ENCODE measurements at places on chromosomes 1 and 21.
A peak's percentile ranks its signal among the peaks of the same experiment; 100 is the strongest.

DNA sequence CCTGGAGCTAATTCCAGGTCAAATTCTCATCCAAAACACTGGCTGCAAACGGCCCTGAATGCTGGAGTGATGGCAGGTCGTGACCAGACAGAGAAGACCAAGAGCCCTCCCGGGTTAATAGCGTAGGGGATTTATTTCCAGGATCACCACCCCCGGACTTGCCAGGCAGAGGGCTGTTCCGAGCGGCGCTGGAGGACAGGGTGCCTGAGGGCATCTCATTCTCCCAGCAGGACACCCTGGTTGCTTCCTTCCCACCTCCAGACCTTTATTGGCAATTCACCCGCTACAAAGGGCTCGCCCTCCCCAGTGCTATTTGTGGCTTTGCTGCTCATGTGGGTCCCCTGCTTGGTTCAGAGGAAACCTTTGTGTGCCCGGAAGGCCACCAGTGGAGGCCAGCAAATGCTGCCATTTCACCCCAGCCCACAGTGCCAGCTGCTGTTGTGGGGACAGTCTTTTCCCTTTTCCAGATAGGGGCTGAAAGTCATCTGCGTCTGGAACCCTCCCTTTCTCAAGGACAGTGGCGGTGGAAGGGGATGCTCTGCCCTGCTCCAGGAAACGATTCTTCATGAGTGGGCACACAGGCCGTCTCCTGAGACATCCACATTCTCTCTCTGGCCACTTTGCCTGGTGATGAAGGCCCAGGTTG lies 19.0 kb upstream of the C1orf174 start:
- no peak overlapping the region for H3K4me3 ChIP-seq
- no peaks in the 10 kb centered on the region for H3K36me3 ChIP-seq
- peak; percentile 42 for DNase-seq
- no peak overlapping the region for H3K27ac ChIP-seq
- H3K27me3 ChIP-seq, result peaks cover 2% of the 10 kb centered on the region

DNA sequence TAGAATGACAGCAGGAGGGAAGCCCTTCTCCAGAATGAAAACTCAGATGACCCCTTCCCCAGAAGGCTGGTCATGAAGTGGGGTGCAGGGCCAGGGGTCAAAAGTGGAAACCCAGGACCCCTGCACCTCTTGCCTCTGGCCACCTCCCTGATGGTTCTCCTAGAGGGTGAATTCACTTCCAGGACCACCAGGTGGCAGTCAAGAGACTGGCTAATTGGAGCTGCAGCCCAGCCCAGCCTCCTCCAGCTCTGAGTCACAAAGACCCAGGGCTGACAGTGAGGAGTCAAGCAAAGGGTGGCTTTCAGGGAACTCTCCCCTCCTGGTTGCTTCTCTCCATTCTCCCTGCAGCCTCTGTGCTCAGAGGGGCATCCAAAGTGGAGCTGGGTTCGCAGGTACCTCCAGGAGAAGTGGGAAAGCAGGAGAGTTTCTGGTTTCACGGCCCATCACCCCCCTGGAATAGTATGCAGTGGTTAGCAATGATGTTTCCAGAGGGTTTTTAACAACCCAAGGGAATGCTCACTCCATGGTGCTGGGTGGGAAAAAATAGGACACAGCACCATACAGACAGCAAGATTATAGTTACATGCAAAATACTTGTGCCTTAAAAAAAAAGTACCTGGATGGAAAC lies 6.1 kb upstream of the EPHB2 start:
- H3K27me3 ChIP-seq, result peaks cover 18% of the 10 kb centered on the region
- peak; percentile 71 for DNase-seq
- H3K27ac ChIP-seq, result no peak overlapping the region
- H3K36me3 ChIP-seq, result no peaks in the 10 kb centered on the region
- no peak overlapping the region for H3K4me3 ChIP-seq
- no peaks in the 10 kb centered on the region for H3K4me1 ChIP-seq

DNA sequence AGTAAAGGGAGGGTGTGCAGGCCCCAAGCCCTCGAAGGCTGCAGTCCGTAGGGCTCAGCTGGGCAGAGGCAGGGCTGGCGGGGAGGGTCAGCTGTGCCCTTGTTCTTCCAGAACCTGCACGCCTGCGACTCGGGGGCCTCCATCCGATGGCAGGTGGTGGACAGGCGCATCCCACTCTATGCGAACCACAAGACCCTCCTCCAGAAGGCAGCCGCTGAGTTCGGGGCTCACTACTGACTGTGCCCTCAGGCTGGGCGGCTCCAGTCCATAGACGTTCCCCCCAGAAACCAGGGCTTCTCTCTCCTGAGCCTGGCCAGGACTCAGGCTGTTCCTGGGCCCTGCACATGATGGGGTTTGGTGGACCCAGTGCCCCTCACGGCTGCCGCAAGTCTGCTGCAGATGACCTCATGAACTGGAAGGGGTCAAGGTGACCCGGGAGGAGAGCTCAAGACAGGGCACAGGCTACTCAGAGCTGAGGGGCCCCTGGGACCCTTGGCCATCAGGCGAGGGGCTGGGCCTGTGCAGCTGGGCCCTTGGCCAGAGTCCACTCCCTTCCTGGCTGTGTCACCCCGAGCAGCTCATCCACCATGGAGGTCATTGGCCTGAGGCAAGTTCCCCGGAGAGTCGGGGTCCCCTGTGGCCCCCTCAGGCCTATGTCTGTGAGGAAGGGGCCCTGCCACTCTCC lies 13.6 kb upstream of the LRRC3 start:
- no peaks in the 10 kb centered on the region for H3K27me3 ChIP-seq
- H3K27ac ChIP-seq, result no peak overlapping the region

GRCh38 chr1:65165269-65165993 lies 17.4 kb downstream of the AK4 start:
- H3K36me3 ChIP-seq, result no peaks in the 10 kb centered on the region
- H3K4me1 ChIP-seq, result peaks cover 7% of the 10 kb centered on the region
- H3K27ac ChIP-seq, result no peak overlapping the region
- H3K27me3 ChIP-seq, result peaks cover 30% of the 10 kb centered on the region

DNA sequence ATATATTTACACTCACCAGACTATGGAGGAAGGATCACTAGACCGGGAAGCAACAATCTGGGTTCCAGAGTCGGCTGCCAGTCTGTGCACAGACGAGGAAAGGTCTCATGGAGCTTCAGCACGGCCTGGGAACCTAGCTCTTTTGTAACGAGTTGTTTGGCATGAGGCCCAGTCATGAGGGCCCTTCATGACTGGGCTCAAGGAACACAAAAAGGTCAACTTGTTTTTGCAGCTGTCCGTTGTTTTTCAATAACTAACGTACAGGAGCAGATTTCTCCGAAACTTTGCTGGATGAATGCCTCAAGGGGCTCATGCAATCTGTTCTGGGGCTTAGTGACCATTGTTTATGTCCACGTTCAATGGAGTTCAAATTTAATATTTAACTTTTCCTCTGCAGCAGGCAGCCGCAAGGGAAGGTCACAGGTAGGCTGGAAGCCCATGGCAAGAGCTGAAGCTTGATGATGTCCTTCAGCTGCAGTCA lies 5.9 kb upstream of the STUM start:
- peaks cover 5% of the 10 kb centered on the region for H3K27me3 ChIP-seq
- H3K27ac ChIP-seq, result no peak overlapping the region
- no peak for DNase-seq
- H3K4me1 ChIP-seq, result peaks cover 2% of the 10 kb centered on the region
- no peaks in the 10 kb centered on the region for H3K36me3 ChIP-seq
- no peak overlapping the region for H3K4me3 ChIP-seq

- H3K4me1 ChIP-seq, result peaks cover 88% of the 10 kb centered on the region
- no peaks in the 10 kb centered on the region for H3K27me3 ChIP-seq
- H3K27ac ChIP-seq, result peak overlapping the region; percentile 96
- peak; percentile 88 for DNase-seq
- H3K4me3 ChIP-seq, result peak overlapping the region; percentile 79
These were observed 138.5 kb downstream of the CLIC6 start for GRCh38 chr21:34807146-34807880.

GRCh38 chr1:76170084-76170483 lies 95.5 kb downstream of the ST6GALNAC3 start:
- peaks cover 62% of the 10 kb centered on the region for H3K27me3 ChIP-seq
- H3K4me1 ChIP-seq, result no peaks in the 10 kb centered on the region
- H3K4me3 ChIP-seq, result no peak overlapping the region
- DNase-seq, result no peak
- peaks cover 20% of the 10 kb centered on the region for H3K36me3 ChIP-seq

- peaks cover 8% of the 10 kb centered on the region for H3K36me3 ChIP-seq
- peaks cover 5% of the 10 kb centered on the region for H3K27me3 ChIP-seq
- no peak for DNase-seq
- H3K4me1 ChIP-seq, result no peaks in the 10 kb centered on the region
- H3K4me3 ChIP-seq, result no peak overlapping the region
- no peak overlapping the region for H3K27ac ChIP-seq
These were observed 7.6 kb upstream of the SHISA4 start for GRCh38 chr1:201880928-201881571.

- peak overlapping the region; percentile 98 for H3K4me3 ChIP-seq
- DNase-seq, result peak; percentile 95
These were observed 2.3 kb upstream of the RUNX1 start for GRCh38 chr21:35051287-35051818.
